Skeletal muscle cell (primary cell): ENCODE measurements at places on chromosomes 11 and 22.

GRCh38 chr11:91293119-91293518, 931.5 kb upstream of the FAT3 start:
- DNase-seq: no peak

DNA sequence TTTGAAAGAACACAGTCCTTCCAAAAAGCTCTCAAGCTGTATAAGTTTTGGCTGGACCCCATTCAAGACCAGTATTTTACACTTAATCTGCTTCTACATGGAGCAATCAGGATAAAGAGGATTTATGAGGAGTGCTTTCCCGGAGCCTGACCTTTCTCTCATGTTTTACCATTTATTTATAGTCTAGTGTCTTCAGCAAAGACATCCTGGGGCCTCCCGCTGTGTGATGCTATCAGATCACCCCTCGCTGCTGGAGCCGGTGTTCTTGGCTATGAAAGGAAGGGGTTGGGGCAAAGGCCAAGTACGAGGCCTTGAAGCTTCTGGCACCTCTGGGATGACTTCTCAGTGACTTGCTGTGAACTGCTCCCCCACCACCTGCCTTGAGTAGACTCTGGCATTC, 189.6 kb downstream of the ADAMTS15 start:
- DNase-seq: no peak

GRCh38 chr11:95494856-95495255, 263.9 kb upstream of the SESN3 start:
- DNase-seq: no peak

- peak; percentile 33 for DNase-seq
Measured at GRCh38 chr11:14578541-14578956, 58.4 kb upstream of the PSMA1 start.

- DNase-seq: no peak
Measured at GRCh38 chr11:114396916-114397315, 3.4 kb downstream of the C11orf71 start.

GRCh38 chr22:50209893-50210292, 9.1 kb downstream of the SELENOO start:
- no peak for DNase-seq

DNA sequence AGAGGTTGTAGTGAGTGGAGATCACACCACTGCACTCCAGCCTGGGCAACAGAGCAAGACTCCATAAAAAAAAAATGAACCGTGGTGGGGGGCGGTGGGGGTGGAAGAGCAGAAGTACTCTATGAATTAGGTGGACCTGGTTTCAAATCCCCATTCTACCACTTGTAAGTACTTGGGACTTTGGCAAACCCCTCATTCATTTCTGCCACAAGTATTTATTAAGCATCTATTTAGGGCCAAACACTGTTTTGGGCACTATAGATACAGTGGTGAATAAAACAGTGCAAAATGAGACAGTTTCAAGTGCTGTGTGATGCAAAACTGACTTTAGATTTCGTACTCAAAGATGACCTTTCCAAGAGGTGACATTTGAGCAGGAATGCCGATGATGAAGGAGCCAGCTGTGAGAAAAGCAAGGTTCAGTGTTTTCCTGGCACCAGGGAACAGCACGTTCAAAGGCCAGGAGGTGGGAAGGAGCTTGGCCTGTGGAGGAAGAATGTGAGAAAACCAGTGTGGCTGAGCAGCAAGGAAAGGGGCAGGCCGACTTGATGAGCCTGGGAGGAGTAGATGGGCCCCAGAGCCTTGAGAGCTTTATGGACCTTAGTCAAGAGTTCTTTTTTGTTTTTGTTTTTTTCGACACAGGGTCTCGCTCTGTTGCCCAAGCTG, 1.4 kb upstream of the TMEM134 start:
- no peak for DNase-seq

- DNase-seq: no peak
Measured at GRCh38 chr11:116072601-116073410, 568.6 kb upstream of the CADM1 start.

DNA sequence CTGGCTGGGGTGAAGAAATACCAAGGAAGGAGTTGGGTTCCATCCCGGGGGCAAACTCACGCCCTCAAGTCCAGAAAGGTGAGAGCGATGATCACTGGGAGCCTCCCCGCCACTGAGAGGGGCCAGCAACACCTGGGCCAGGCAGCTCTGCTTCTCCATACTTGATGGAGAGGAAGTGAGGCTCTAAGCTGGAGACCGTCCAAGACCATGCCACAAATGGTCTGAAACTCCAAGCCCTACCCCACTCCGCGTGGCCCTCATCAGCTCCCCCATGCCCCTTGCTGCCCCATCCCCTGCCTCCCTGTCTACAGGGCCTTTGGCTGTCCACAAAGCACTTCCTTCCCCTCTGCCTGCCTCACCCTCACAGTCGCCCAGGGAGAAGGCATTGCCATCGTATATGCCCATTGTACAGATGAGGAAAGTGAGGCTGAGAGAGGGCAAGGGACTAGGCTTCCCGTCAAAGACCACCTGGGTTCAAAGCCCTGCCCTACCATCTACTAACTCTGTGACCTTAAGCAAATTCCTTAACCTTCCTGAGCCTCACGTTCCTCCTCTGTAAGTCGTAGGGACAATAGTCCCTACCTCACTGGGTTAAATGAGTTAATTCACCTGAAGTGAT, 4.4 kb upstream of the PDGFB start:
- DNase-seq: no peak

GRCh38 chr11:35303596-35304385, 115.6 kb downstream of the SLC1A2 start:
- peak; percentile 87 for DNase-seq

GRCh38 chr11:31236143-31236542, 133.4 kb downstream of the DCDC1 start:
- no peak for DNase-seq

DNA sequence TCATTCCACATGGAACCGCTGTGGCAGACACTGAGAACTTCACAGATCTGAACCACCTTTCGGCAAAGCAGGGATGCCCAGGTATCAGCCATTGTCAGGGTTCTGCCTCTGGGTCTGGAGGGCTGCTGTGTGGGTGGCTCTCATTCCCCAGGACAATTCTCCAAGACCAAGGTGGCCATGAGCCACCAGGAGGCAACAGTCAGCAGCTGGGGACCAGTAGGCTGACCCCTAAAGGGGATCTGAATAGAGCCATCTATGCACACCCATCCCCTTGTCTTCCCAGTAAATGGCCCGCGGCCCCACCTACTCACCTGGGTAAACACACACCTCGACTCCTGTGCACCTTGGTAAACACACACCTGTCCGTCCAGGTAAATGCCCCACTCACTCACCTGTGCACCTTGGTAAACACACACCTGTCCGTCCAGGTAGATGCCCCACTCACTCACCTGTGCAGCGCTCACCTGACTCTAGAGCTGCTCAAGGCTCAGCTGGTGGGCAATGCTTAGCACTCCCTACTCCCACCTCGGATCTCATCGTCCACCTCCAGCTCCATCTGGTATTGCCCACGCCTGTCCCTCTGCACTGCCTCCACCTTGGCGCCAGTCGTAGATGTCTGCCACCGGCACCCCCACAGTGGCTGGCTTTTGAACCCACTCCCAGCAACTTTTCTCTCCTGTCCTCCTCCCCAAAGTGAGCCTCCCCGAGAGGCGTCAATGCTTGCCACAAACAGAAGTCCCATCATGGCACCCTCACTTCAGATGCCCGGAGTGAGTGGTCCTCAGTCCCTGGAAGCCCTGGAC, 10.2 kb downstream of the SLC25A1 start:
- DNase-seq: no peak

DNA sequence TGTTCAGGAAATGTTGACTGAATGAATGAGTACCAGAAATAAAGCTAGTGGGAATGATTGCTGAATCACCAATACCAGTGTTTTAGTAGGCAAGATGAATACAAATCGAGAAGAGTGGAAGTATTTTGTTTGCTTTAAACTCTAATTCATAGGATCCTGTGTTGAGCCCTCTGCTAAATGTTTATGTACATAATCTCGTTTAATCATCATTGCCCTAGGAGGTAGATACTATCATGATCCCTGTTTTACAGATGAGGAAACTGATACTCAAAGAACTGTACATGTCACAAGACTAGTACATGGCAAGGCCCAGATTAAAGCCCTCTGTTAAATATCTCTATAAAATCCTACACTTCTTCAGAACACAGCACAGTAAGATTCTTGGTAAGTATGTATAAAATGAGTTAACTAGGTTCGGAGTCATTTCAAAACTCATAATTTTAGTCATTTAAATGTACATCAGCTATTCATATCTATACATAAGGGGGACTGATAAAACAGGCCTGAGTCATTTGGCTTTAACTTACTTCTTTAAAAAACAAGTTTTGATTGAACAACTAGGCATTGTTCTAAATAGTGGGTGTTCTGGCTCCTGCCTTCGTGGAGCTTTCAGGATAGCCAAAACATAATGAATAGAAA, 97.1 kb downstream of the EXT2 start:
- no peak for DNase-seq

DNA sequence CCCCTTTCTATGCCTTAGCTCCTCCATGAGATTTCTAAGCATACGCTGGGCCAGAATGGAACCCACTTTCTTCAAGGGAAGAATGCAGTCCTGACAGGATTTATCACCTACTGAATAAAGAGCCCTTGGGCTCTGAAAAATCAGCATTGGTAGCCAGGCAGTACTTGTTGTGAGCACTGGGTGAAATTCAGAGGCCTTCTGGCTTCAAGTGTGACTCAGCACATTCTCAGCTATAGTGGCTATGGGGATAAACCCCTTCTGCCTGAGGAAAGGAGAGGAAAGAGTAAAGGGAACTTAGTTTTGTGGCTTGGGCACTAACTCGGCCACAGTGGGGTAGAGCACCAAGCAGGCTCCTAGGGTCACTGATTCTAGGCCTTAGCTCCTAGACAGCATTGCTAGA, 574.8 kb downstream of the JRKL start:
- no peak for DNase-seq

GRCh38 chr22:45271667-45272201, 13.0 kb upstream of the UPK3A start:
- no peak for DNase-seq

DNA sequence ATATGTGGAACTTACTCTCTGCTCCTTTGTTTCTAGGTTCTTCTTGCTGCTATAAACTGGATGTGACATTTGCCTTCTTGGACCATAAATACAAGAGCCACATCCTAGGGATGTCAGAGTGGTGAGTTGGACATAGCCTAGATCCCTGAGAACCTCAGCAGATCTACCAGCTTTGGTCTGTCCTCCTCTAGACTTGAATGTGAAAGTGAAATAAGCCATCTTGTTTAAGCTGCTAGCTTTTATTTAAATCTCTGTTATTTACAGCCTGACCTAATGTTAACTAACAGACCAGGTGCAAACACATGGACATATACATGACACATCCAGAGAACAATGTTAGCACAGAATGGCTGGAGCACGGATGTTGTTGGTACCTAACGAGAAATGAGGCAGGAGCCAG, 36.0 kb downstream of the SLN start:
- DNase-seq: no peak

DNA sequence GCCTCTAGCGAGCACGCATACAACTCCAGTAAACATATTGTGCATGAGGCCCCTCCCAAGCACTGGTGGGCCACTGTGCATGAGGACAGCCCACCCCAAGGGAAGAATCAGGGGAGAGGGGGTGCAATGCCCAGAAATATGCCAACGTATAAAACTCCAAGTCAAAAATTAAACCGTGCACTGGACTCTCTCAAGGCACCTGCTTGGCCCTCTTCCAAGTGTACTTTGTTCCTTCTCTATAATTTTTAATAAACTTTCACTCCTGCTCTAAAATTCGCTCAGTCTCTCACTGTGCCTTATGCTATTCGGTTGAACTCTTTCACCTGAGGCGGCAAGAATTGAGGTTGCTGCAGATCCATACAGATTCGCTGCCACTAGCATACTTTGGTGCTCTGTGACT, 465.3 kb upstream of the TENM4 start:
- no peak for DNase-seq

DNA sequence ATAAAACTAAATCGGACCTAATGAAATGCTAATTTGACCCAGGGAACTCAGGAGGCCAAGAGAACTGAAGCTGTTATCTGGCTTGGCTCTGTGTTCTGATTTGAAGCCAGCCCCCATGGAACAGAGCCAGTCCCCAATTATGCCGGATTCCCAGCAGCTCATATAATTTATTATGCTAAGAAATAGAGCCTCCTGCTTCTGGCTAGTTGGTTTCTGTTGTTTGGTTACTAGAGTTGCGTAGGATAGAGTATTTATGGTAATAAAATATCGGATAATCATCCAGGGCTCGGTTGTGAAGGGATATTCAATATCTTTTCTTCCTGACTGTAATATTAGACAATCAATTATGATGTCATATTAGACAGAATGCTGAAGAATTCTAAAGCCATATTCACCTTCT, 120.4 kb upstream of the TTC12 start:
- no peak for DNase-seq

- DNase-seq: no peak
Measured at GRCh38 chr11:102806296-102806695, 8.3 kb upstream of the MMP1 start.

DNA sequence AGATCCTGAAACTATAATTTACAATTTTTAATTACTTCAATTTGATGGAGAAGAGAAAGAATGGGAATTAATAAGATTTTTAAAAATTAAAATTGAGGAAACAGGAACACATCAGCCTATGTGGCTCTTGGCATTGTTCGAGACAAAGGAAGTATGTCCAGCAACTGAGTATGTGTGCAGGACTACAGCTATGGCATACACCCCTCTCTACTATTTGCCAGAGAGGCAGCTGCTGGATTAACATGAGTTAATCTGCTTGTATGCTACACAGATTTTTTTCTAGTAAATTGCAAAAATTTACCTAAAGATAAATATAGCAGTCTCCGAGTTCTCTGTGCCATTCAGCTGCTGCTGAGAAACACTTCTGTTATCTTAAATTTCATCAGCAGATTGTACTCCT, 70.6 kb downstream of the PHF21A start:
- DNase-seq: no peak
